ENCODE measurements at places on chromosomes 7 and 10.

DNA sequence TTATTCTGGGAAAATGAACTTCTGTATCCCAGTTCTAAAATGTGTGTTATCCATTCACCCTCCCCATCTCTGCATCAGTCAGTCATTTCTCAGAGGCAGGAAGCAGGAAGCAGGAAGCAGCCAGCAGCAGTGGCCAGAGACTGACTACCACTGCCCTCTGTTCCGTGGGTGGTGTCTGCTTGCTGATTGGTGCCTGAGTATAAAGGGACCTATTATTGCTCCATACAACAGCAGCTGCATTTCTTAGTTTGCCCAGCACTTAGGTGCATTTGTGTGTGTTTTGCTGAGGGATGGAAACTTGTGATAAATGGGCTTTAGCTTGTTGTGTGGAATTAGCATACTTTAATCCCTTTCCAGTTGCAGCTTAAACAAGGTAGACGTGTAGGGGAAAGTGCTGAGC, 582.2 kb downstream of the SORCS1 start:
- no peak for DNase-seq

DNA sequence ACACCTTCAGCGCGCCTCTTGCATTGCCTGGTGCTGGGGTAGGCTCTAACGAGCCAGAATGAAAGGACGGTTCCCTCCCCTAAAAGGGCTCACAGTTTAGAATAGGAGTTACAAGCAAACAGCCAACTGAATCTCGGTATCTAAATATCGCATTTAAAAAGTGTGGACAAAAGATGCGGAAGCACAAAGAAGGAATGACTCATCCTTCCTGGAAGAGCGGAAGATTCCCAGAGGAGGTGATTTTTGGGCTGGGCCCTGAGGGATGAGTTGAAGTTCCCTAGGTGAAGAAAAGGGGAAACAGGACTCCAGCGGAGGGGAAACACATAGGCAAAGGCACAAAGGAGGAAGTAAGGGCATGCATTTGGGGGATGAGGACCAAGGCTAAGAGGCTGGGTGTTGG, 29.9 kb downstream of the SRRM3 start:
- no peak for DNase-seq

DNA sequence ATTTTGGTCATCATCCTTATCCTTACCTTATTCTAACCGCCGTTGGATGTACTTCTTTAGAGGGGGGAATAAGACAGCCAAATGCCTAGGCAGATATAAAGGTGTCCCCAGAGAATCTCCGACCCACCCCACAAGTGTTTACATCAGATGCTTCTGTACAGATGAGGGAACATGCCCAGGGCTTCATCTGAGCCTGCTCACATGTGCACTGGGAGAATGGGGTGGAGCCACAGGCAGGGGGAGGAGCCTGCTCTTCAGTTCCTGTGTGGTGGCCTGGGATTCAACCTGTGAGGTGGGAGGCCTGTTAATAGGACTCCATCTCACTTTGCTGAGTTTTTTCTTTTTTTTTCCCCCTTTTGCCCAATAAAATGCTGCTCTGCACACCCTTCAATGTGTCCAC, 27.6 kb upstream of the OPTN start:
- DNase-seq = no peak

DNA sequence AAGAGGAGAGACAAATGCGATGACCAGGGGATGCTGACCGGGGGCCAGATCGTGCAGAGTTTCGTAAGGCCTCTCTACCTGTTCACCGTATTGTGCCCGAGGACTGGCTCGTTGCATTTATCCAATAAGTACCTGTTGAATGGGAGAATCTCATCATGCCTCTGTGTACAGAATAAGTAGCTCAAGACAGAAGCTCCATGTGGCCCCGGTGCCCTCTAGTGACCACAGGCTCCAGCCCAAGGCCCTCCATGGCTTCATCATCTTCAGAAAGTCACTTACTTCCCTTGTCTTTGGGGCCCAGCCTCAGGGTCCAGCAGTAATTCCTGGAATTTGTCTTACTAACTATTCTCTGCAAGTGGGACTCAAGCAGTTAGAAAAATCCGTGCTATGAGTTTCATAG, 151.0 kb downstream of the CHN2 start:
- DNase-seq = peak; percentile 33

DNA sequence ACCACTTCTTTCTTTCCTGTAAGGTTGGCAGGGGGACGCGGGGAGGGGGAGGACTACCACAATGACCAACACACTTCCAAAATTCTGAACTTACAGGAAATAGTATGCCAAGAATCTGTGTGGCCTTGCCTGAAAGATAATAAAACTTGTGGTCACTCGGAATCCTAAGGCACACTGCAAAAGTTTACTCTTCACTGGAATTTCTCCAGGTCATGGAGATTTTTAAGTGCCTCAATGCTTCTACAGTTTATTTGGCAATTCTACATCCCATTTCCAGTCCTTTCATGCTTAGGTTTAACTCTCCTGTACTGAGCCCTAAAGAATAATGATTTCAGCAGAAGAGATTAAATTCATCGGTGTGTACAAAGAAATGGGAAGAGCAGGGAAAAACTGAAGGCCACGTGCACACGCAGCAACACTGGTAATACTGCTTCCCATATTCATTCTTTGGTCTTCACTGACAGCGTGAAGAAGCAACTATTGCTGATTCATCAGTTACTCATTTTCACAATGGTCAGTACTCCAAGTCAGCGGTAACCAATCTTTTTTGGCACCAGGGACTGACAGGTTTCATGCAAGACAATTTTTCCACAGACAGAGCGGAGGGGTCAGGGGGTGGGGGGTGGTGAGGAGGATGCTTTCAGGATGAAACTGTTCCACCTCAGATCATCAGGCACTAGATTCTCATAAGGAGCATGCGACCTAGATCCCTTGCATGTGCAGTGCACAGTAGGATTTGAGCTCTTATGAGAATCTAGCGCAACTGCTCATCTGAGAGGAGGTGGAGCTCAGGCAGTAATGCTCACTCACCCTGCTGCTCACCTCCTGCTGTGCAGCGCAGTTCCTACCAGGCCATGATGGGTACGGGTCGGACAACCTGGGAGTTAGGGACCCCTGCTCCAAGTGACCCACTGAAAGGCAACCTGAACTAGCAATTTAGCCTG, 9.8 kb downstream of the LARP4B start:
- no peak for DNase-seq

DNA sequence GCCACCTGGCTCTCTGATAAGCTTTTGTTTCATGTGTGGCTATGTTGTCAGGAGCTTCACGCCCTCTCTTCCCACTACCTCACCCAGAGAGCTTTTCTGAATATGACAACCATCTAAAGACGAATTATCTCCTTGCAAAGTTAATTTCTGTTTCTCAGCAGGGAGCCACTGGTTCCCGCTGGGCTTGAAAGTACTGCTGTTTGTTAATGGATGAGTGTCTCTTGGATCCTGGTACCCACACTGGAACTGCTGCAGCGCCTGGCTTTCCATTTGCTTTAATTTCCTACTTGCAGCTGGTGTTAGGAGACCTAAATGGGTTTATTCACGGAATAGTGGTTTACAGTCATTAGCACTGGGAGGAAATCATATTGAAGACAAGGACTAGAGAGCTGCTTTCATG, 267.9 kb upstream of the LRGUK start:
- DNase-seq = no peak

DNA sequence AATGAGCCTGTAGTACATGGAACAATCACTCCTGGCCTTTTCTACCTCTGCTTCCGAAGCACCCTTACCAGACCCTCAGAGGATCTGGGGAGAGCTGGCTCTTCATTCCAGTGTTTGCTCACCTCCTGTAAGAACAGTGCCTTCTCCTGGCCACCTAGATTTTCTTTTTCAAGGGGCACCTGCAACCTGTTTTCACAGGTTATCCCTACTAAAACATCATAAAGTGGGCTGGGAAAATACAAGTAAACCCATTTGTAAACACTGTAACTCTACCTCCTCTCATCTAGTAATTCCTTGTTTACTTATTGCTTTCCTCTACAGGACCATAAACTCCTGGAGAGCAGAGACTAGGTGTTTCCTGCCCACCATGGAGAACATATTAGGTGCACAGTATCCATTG, 1.1 kb downstream of the PIK3AP1 start:
- DNase-seq = no peak

GRCh38 chr10:128686630-128687278, 560.5 kb upstream of the MKI67 start:
- DNase-seq = no peak

DNA sequence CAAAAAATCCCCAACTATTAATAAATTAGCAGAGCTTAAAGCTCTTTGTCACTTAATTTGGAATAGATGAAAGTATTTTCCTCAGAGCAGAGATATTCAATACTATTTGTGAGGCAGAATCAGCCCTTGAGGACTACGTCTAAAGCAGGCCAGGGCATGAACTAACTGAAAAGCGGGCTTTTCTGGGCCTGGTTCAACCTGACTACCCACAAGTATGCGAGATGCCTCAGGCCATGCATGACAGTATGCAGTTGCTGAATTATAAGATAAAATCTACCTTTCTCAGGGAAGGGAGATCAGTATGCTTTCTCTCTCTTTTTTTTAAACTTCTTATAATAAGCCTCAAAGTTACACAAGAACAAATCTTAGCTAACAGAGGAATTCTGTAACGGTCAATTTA, 20.1 kb downstream of the TMEM168 start:
- no peak for DNase-seq

DNA sequence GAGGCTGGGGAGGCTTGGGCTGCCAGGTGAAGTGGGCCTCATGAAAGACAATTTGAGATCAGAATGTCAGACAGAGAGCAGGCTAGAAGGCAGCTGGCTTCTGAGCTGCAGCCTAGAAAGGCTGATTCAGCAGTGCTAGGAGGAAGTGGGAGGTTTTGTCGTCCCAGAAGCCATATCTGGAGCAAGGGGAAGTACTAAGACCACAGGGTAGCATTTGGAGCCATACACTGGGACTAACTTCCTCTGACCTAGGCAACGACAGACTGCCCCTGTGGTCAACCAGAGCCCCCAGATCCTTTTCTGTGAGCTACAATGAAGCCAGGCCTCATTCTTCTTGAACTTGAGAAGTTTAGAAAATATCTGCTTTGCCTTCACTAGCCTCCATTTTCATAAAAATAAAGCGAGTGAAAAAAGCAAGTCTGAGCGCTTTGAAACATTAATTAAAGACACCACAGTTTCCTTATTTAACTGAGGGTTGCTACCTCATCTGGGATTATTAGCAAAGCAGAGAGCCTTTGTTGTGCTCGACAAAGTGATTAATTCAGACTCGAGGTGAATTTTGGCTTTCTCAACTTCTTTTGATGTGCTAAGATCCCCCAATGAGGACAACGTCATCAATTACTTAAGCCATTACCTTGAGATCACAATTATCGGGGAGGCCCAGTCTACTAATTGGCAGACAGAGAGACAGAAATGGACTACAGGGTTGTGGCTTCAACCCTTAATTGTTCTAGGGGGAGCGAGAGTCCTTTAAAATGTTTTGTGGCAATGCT, 26.6 kb downstream of the TBXAS1 start:
- DNase-seq = peak; percentile 38

DNA sequence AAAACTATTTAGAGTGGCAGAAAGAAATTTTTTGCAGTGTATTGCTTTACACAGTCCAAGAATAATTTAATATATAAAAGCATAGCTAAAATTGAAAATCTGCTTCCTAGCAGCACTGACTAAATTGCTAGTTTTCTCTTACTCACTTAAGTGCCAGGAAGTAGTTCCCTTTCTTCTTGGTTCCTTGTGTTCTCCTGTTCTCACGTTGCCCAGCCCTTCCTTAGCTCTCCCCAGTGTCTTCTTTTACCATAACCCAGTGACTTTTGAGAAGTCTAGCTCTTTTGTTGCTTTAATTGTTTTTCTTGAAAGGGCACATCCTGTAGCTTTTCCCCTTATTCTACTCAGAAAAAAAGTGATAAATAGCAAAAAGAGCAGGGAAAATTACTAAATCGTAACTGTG, 215.5 kb downstream of the THSD7A start:
- no peak for DNase-seq

GRCh38 chr7:148397985-148398384, 192.6 kb upstream of the C7orf33 start:
- no peak for DNase-seq

- no peak for DNase-seq
Measured at GRCh38 chr10:75245354-75246250, 9.8 kb upstream of the COMTD1 start.

DNA sequence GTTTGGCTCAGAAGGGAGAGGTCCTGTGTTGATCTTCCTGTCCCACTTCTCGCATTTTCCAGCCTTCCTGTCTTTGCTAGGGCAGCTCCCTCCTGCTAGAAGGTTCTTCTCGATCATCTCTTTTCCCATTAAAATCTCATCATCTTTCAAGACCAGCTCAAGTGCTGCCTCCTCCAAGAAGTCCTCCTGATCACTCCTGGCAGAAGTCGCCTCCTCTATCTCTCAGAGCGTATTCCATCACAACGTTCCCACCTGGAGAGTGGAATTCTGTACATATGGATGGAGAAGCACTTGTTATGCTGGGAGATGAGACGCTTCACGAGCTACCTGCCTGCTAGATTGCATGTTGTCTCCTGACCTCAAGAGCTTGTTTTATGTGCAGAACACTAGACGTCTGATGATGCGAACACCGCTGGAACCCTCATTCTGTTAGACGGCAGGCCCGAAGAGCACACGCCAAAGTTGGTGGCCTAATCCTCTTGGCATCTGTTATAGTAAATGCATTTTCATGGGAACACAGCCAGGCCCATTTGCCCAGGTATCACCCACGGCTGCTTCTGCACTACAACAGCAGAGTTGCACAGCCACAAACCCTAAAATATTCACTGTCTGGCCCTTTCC, 68.0 kb upstream of the INSIG1 start:
- DNase-seq = no peak

DNA sequence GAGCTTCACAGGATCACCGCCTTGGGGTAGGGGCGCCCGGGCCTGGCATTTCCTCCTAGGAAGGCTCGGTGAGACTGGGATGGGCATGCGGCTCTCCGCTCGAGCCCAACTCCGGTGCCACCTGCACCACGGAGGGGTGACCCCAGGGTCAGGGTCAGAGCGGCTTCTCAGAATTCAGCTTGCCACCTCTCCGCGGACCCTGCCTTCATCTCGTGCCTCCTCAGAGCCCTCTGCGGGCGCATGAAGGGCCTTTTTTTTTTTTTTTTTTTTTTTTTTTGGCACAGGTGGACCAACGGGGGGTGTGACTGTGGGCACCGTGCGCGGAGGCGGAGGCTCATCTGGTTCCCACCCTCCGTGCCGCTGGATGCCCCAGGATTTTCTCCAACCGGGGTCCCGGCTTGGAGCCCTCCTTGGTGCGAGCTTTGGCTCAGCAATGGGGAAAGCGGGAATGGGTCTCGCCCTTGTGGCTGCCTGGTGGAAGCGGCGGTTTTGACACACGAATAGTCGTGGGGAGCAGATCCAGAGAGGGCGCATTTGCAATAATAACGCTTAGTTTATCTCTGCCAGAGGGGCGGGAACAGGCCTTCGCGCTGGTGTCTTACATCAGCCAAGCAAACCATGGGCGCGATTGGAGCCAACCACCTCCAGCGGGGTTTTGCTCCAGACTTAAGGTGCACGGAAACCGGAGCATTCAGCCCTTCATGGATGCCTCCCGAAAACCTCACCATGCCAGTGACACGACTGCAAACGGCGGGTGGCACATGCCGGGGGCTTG, 5.0 kb upstream of the TNRC18 start:
- no peak for DNase-seq
